ENCODE measurements at places on chromosomes 1 and 21.
A peak's percentile ranks its signal among the peaks of the same experiment; 100 is the strongest.

DNA sequence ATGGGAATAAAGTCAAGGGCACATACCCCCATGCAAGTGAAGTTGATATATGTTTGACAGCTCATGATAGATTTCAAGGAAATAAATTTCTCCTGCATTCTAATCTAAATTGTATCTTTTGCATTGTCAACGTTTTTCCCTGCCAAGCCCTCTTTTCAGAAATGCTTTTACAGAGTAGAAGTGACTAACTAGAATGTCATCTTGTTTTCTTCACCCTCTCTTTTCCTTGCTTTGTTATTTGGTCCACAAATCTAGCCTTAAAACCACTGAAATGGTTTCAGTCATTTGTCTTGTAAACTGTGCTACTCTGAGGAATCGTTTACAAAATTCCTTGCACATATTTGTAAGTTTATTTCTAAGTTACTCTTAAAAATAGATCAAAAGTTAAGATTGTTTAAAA, 600.8 kb upstream of the CXADR start:
- no peak for DNase-seq

DNA sequence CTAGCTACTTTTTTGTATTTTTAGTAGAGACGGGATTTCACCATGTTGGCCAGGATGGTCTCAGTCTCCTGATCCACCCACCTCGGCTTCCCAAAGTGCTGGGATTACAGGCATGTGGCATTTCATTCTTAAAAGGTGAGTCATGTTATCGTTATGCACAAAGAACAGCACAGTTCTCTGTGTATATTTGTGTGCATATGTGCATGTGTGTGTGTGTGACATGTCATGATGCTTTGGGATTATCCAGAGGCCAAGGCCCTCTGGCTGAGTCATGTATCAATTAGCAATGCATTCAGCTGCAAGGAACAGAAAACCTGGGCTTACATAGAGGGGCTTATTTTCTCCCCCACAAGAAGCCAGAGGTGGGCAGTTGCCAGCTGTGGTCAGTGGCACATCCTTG, 301.7 kb upstream of the KAZN start:
- DNase-seq: no peak

GRCh38 chr1:157360023-157360390, 192.3 kb downstream of the FCRL5 start:
- no peak for DNase-seq

GRCh38 chr21:16587141-16587581, 857.4 kb downstream of the USP25 start:
- DNase-seq: no peak

- DNase-seq: no peak
Measured at GRCh38 chr1:95126846-95127245, 9.7 kb downstream of the TLCD4 start.

DNA sequence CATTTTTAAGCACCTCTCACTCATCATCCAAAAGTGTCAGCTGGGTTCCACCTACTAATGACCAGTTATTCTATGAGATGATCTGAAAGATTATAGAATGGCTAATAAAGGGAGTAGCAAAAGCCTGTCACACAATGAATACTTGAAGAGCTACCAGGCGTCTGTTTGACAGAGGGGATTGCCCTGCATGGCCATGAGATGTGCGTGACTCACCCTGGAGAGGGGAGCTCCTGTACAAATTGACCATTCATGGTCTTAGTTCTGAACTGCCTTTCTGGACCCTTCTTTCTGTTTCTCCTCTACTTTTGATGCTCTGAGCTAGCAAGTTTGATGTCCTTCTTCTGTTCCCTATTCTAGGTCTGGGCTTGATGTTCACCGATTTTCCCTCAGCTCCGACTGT, 85.2 kb upstream of the ABCD3 start:
- no peak for DNase-seq

DNA sequence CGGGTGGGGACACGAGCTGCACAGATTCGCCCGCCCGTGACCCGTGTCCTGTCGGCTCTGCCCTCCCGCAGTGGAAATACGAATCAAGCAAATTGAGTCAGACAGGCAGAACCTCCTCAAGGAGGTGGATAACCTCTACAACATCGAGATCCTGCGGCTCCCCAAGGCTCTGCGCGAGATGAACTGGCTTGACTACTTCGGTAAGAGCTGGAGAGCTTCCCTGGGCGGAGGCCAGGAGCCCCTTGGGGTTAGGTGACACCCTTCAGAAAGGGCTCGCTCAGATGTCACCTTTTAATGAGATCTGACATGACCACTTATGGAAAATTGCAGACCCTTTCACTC, 489 bp downstream of the CDCA8 start:
- DNase-seq: no peak

DNA sequence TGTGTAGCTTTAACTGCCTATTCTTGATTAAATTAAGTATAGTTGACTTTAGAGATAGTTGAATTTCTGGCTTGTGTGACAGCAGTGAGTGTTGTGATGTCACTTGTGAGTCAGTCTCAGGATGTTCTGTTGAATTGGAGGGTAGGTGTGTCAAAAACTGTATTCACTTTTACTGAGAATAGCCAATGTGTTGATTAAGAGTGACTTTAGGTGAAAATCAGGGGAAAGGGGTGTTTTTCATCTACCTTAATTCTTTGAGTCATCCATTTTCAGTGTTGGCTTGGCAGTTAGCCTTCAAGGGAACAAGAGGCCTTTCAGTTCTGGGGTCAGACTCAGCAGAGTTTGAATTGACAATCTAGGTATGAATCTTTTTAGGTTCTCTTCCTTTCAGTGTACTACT, 75.9 kb downstream of the CDC14A start:
- no peak for DNase-seq

- DNase-seq: no peak
Measured at GRCh38 chr1:40877698-40878097, 15.5 kb upstream of the CITED4 start.

DNA sequence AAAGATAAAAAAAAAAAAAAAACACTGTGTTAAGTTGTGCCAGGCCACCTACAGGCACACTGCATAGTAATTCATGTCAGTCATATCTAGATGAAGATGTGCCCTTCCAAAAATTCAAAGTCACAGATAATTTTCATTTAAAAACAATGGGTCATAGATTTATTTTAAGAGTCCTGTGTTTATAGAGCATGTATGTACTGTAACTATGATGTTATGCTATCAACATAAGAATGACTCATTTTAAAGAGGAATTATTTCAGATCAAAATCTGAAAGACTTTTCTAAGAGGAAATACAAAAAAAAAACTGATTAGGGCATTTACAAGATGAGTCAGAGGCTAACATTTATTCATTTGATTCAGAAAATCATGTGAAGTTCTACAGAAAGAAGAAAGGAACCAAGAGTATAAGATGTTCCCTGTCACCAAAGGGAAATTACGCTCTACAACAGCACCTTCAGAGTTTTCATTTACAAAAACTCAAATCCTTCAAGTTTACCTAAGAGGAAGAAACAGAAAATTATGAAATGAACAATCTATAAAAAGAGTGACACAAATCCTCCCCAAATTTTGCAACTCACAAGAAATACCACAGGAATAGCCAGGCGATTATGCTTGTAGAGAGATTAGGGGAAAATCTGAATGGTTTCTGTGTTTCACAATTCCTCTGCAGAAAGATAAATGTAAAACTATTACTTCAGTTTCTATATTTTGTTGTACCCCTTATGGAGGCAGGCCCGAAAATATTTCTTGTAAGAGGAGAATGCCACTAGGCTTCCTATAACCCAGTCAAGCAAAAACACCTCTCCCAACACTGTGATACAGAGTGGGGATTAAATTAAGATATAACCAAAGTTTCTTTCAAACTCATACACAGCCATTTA, 13.8 kb downstream of the TP53BP2 start:
- DNase-seq: no peak

- no peak for DNase-seq
Measured at GRCh38 chr1:220176540-220176939, 82.6 kb downstream of the IARS2 start.

GRCh38 chr1:191343816-191344215, 814.4 kb upstream of the RGS18 start:
- DNase-seq: no peak

GRCh38 chr21:37983336-37984095, 67.3 kb upstream of the KCNJ6 start:
- no peak for DNase-seq

GRCh38 chr1:75791022-75791421, 5.0 kb downstream of the RABGGTB start:
- DNase-seq: no peak

- DNase-seq: no peak
Measured at GRCh38 chr1:40241362-40241761, 6.4 kb upstream of the TMCO2 start.

DNA sequence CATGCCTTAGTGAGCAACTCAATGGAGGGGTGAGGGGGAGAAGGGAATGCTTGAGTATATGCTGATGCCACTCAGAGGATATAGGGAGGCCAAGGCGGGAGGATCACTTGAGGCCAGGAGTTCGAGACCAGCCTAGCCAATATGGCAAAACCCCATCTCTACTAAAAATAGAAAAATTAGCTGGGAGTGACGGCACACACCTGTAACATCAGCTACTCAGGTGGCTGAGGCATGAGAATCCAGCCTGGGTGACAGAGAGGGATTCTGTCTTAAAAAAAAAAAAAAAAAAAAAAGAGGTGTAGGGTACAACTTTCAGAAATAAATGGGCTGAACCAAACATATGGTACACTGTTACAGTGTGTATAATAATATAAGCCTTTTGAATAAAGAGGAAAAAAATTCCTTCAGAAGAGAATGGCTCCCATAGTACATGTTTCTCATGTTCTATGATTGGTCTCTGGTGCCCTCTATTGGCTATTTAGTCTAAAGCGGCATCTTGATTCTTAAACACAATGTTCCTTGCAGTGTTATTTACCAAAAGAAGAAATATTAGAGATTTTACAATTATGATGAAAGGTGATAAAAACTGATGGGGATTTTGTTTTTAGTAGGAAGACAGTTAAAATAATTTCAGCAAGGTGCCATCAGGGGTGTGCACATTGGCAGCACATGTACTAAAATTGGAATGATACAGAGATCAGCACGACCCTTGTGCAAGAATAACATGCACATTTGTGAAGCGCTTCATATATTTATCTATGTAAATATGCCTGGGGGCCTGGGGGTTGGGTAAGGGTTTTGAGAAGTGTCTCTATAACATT, 109.8 kb downstream of the PATJ start:
- DNase-seq: peak; percentile 11

GRCh38 chr1:36760081-36760480, 274.2 kb downstream of the GRIK3 start:
- DNase-seq: no peak

GRCh38 chr1:21618561-21619374, 50.4 kb downstream of the RAP1GAP start:
- no peak for DNase-seq

- DNase-seq: no peak
Measured at GRCh38 chr21:41446586-41446985, 20.5 kb downstream of the MX1 start.

- DNase-seq: no peak
Measured at GRCh38 chr21:14762734-14763694, 216.9 kb upstream of the SAMSN1 start.

GRCh38 chr1:11697188-11697892, 5.8 kb downstream of the DRAXIN start:
- no peak for DNase-seq

DNA sequence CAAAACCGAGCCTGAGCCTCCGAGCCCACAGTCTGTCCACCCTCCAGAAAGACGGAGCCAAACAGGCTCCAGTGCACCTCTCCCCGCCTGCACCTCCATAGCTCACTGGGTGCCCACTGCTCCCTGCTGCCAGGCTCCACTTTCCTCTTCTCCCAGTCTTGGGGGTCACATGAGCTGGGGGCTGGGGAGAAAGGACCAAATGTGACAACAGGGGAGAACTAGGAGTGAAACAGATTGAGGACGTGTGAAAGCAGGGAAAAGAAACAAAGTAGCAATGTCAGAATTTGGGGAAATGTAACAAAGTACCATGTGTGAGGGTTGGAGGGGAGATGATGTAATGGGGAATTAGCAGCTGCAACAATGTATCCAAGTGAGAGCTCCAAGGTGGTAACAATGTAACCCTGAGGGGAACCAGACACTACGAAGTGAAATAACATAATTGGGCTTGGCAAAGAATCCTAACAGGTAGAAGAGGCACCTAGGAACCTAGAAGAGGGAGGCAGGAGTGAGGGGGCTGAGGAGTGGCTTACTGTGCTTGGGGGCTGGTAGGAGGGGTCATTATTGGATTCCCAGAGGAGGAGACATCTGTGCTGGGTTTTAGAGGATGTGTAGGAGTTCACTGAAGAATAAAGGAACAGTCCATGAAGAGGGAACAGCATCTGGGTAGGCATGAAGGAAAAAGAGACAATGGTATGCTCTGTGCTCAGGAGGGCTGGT, 12.5 kb downstream of the SDC3 start:
- no peak for DNase-seq

DNA sequence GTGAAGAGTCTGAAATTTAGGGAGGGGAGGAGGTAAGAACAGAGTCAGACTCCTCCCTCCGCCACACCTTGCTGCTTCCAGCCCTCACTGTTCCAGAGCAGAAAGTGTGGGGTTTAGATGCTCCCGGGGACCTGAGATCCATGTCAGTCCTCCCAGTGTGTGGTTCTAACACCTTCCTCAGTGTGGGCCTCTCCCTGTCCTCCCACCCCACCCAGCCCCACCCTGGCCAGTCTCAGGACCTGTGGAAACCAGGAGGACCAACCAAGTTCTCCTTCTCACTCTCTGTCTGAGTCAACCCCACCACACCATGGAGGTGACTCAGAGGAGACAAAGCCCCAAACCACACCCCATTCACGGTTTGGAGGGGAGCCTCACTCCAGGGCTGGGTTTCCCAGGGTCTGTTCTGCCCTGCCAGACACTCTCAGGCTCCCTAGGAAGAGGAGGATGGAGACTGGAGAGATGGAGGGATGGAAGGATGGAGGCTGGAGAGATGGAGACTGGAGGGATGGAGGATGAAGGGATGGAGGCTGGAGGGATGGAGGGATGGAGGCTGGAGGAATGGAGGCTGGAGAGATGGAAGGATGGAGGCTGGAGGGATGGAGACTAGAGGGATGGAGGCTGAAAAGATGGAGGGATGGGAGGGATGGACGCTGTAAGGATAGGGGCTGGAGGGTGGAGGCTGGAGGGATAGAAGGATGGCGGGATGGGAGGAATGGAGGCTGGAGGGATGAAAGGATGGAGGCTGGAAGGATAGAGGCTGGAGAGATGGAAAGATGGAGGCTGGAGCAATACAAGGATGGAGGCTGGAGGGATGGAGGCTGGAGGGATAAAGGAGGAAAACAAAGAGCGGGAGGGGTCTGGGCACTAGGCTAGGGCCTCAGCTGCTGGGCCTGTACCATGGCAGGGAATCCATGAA, 100.9 kb upstream of the RUNX3 start:
- DNase-seq: no peak

GRCh38 chr1:54156201-54156600, 3.4 kb upstream of the CDCP2 start:
- no peak for DNase-seq

DNA sequence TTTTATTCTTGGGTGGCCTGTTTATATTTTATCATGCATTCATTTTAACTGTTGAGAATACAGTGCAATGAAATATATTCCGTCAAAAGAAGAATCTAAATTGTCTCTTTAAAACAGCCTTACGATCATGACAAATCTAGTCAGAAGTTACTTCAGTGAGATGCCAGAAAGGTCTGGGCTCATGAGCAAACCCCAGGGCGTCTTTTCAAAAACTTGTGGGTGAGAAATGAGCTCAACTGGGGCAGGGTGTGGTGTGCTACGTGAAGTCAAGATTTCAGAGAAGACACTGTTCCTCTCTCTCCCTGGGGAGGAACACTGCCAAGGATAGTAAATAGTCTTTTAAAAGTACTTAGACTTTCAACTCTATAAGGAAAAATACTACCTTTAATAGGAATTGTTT, 13.4 kb upstream of the UAP1 start:
- DNase-seq: no peak
